ENCODE measurements at places on chromosomes 12 and 14. TPM values are rescaled to one million over a fixed set of nuclear protein-coding genes. Genes with fewer than 3 reads are reported as not detected.

GRCh38 chr12:78571953-78572352 is 292.6 kb upstream of the SYT1 start:
- no peak for DNase-seq

DNA sequence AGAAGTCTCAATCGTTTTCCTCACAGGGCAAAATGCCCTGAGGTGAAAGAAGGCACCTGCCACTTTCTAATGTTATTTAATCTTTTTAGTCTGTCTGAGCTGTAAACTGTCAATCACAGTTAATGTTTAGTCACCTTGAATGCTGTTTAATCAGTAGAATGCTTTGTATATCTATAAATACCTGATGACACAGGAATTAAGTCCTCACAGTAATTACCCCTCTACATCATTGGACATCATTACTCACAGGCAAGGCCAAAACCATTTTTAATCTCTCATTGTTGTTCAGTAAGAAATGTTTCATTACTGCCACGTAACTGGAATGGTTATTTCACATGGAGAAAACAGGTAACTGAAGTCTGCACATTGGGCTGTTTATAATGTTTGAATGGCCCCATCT is 178.8 kb downstream of the EXOC5 start:
- DNase-seq = no peak

The TAS2R8 gene
- not detected for total RNA-seq

DNA sequence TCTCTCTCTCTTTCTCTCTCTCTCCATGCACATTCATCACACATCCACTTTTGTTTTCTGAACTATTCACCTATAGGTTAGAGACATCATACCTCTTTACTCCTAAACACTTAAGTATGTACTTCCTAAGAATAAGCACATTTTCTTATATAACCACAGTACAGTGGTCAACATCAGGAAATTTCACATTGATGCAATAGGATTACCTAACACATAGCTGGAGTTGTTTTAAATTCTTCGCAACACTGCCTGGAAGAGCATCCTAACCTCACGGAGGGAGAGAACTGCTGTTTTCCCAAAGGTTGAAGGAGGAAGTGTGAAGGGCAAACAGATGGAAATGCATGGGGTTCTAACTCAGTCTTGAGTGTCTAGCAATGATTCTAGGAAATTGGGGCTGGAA is 159.2 kb downstream of the SYT1 start:
- no peak for DNase-seq

- DNase-seq = no peak
These were observed 55.5 kb downstream of the CHGA start for GRCh38 chr14:92978229-92979021.

The LHX5 gene
- 0.05 TPM for total RNA-seq

DNA sequence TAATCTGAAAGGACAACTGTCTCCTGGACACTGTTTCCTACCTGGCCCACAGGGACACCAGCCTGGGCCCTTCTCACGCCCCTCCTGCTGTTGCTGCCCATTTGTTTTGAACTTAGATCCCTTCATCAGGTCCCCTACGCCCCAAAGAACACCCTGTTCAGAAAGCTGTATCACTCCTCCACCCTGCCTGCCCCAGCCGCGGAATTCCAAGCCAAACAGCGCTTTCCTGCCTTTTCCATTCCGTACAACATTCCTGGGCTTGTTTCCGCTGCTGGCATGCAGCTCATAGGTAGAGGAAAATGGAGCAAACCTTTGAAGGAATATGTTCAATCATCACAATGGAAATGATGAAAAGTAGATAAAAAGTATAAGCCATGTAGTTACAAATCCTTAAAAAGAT is 12.8 kb upstream of the GSG1 start:
- DNase-seq = peak; percentile 80

GRCh38 chr14:24425704-24426103 is 3.8 kb downstream of the CBLN3 start:
- peak; percentile 85 for DNase-seq

- no peak for DNase-seq
These were observed 14.7 kb upstream of the POC1B start for GRCh38 chr12:89540586-89540985.

The FZD10 gene
- 1.7 TPM for total RNA-seq

DNA sequence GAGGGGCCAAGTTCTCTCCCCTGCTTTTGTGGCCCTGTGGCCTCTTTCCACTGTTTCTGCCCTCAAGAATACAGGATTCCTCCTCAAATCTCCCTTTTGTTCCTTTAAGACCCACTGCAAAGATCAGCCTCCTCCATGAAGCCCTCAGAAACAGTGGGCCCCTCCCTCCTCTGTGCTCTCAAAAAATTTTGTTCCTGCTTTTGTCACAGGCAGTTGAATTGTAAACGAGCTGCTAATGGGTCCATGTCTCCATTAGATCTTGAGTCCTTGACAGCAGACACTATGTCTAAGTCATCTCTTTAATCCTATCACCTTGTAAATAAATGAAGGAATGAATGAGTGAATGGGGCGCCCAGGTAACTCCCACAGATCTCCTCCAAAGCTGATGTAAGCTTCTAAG is 175.2 kb downstream of the ESRRB start:
- DNase-seq = no peak

- DNase-seq = peak; percentile 57
These were observed 6.7 kb upstream of the CDKL1 start for GRCh38 chr14:50403419-50403818.

The ABCC9 gene
- total RNA-seq = 0.05 TPM

The RNASE4 gene
- 11.4 TPM for total RNA-seq

- DNase-seq = no peak
These were observed 474.4 kb downstream of the APAF1 start for GRCh38 chr12:99119449-99119848.

GRCh38 chr12:48000878-48001504 is 3.3 kb downstream of the COL2A1 start:
- peak; percentile 43 for DNase-seq

GRCh38 chr12:131203666-131204415 is 250.1 kb downstream of the ADGRD1 start:
- DNase-seq = no peak

GRCh38 chr12:66739266-66739665 is 60.4 kb upstream of the GRIP1 start:
- DNase-seq = no peak

- DNase-seq = no peak
These were observed 17.8 kb upstream of the DCD start for GRCh38 chr12:54666008-54666407.

- DNase-seq = no peak
These were observed 4.2 kb upstream of the HRK start for GRCh38 chr12:116885491-116885890.

The GLS2 gene
- 0.51 TPM for total RNA-seq

The ZC2HC1C gene
- total RNA-seq = 0.84 TPM

The CHD8 gene
- total RNA-seq = 84.9 TPM

The MIP gene
- not detected for total RNA-seq
